ENCODE measurements at places on chromosomes 3 and 15.

- DNase-seq, result no peak
Observed at GRCh38 chr15:74642348-74642733, 26.7 kb downstream of the CLK3 start.

GRCh38 chr15:39066677-39067076 is 502.1 kb upstream of the RASGRP1 start:
- DNase-seq, result no peak

- peak; percentile 10 for DNase-seq
Observed at GRCh38 chr3:67381667-67382272, 272.6 kb downstream of the SUCLG2 start.

- no peak for DNase-seq
Observed at GRCh38 chr3:15404767-15405166, 22.6 kb downstream of the METTL6 start.

GRCh38 chr15:99153026-99153535 is 48.2 kb downstream of the SYNM start:
- DNase-seq, result no peak

GRCh38 chr15:68818066-68818768 is 2.5 kb downstream of the ANP32A start:
- DNase-seq, result peak; percentile 67

- no peak for DNase-seq
Observed at GRCh38 chr3:30324587-30324986, 281.8 kb upstream of the TGFBR2 start.

GRCh38 chr3:135513106-135514059 is 452.1 kb upstream of the PPP2R3A start:
- DNase-seq, result no peak

- DNase-seq, result no peak
Observed at GRCh38 chr15:79178594-79178993, 88.0 kb upstream of the RASGRF1 start.

- DNase-seq, result no peak
Observed at GRCh38 chr3:58754074-58754473, 87.5 kb upstream of the FAM3D start.

GRCh38 chr3:11389386-11390268 is 117.4 kb downstream of the ATG7 start:
- no peak for DNase-seq

DNA sequence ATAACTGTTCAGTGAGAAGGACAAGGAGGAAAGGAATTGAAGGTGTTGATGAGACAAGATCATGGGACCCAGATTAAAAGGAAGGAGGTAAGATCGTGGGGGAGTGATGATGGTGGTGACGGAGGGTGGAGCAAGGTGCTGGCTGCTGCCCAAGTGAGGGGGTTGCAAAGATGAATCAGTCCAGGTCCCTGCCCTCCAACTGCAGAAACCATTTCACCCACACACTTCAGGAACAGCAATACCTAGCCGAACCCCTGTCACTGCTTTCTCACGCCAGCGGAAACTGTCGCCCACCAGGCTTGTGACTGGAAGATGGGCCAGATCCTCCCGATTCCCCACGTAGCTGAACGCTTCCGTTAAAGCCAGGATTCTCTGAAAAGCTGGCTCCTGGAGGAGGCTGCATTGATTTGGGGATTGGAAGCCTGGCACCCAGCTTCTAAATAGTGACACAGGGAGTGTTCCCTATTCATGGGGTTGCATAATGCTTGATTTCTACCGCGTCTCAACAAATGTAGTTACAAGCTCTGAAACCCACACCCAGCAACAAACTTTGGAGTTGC is 3.2 kb upstream of the LSG1 start:
- DNase-seq, result no peak

- DNase-seq, result no peak
Observed at GRCh38 chr3:66376568-66376967, 124.3 kb downstream of the LRIG1 start.

DNA sequence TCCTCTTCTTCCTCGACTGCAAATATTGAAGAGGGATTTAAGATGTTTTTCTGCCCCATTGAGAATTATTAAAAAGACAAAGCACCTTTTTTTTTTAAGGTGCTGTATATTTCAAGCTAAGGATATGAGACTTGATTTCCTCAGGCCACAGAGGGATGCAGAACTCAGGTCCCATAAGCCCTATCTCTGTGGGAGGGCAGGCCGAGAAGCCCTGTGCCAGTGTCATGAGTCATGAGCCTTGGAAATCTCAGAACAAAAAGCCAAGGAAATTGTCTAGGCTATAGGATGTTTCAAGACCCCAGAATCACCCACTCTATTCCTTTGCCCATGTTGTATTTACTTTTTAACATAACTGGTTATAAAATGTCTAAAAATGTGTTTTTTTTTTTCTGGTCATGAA is 7.3 kb downstream of the ESYT3 start:
- peak; percentile 27 for DNase-seq

- DNase-seq, result no peak
Observed at GRCh38 chr15:50176869-50177268, 5.1 kb upstream of the SLC27A2 start.

DNA sequence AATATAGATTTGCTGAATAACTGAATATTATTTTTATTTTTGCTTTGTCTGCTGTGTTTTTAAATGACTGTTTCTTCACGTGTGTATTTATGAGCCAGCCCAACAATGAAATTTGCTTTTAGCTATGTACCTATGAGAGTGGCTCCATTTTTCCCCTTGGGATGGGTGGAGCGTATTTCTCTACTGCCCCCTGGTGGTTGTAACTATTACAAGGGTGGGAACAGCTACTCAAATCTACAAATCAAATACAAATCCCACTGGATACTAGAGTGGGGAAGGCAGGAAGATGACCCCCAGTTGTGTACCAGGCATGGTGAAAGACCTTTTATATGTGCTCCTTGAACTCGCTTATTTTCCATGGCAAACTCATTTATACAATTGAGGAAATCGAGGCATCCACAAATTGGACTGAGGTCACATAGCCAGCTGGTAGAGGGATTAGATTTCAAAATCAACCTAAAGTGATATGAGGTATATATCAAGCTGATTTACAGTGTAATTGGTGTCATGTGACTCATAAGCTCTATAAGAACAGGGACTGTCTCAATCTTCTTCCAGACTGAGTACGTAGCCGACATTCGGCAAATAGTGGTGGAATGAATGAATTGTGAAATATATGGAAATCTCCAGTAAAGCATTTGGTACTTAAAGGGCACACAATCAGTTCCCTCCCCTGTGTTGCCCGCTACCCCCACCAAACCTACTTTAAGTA is 69.5 kb upstream of the VEPH1 start:
- DNase-seq, result peak; percentile 37

- DNase-seq, result no peak
Observed at GRCh38 chr3:122589297-122589696, 11.8 kb downstream of the PARP15 start.
